ENCODE measurements at places on chromosomes 16 and 17.
A peak's percentile ranks its signal among the peaks of the same experiment; 100 is the strongest.

DNA sequence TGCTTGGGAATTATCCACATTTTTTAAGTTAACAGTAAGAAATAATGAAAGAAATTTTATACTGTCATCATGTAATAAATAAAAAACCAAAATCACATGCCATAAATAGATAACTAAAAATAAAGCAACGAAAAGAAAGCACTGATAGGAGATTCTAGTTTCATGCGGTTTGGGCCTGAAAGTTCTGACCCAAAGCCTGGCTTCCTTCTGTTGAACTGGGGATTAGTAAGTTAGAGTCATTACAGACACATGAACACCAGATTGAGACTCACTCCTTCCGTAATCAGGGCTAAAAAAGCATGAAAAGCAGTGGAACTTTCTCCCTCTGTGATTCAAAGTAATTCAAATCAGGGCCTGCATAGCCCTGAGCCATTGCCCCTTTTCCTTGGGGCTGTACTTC lies 13.2 kb upstream of the SLC6A2 start:
- DNase-seq: no peak

GRCh38 chr17:67818110-67819002 lies 6.9 kb upstream of the BPTF start:
- no peak for DNase-seq

- no peak for DNase-seq
Observed at GRCh38 chr17:13995856-13996271, 73.4 kb upstream of the COX10 start.

DNA sequence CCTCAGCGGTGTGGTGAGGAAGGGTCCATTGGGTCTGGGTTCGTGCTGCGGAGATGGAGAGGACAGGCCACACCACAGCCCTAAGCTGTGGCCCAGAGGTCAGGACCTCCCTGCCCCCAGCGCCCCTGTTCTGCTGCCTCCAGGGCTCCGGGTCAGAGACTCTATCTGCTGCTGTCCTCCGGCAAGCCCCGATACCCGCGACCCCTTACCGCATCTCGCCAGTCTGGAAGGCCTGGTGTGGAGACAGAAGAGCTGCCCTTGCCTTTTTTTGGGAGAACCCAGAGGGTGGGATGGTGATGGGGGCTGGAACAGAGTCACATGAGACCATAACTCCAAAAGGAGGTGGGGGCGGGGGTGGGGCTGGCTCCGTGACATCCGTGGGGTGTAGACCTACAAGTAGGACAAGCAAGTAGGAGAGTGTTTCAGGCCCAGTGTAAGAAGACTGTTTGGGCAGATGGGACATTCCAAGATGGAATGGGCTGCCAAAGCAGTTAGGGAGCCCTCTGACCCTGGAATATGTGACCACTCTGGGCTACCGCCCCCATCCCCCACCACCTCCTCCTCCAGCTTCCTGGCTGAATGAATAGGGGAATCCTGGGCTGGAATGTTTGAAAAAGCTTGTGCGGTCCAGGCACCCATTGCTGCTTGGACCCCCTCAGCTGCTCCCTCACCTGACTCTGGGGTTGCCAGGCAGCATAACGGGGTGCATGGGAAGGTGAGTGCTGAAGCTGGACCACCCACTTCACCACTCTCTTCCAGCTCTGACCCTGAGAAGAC lies 1.4 kb downstream of the XYLT2 start:
- no peak for DNase-seq

DNA sequence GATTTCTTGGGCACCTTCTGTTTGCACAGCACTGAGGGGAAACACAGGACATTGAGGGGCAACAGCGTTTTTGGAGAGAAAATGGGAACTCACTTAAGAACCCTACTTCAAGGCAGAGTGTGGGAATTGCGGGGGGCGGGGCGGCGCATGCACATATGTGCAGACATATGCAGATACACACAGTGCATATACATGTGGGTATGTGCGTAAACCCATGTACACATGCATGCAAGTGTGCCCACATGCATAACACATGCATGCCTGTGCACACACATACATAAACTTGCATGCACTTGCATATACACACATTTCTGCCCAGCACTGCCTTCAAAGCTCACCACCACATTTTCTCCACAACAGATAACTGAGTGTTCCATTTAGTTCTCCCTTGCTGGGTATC lies 32.4 kb downstream of the NLRC5 start:
- DNase-seq: no peak

GRCh38 chr16:87125206-87126155 lies 191.7 kb downstream of the C16orf95 start:
- DNase-seq: no peak

DNA sequence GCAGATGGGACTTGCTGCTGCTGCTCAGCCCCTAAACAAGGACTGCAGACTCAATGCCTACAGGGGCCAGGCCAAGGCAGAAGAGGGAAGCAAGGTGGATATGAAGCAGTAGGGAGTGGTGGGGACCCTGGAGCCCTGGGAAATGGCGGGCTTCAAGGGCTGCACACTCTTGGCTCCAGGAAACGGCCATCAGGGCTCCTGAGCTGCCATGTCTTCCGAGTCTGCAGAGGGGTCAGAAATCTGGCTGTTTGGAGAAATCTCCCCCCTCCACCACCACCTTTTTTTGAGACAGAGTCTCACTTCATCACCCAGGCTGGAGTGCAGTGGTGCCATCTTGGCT lies 169.1 kb downstream of the KATNIP start:
- no peak for DNase-seq

DNA sequence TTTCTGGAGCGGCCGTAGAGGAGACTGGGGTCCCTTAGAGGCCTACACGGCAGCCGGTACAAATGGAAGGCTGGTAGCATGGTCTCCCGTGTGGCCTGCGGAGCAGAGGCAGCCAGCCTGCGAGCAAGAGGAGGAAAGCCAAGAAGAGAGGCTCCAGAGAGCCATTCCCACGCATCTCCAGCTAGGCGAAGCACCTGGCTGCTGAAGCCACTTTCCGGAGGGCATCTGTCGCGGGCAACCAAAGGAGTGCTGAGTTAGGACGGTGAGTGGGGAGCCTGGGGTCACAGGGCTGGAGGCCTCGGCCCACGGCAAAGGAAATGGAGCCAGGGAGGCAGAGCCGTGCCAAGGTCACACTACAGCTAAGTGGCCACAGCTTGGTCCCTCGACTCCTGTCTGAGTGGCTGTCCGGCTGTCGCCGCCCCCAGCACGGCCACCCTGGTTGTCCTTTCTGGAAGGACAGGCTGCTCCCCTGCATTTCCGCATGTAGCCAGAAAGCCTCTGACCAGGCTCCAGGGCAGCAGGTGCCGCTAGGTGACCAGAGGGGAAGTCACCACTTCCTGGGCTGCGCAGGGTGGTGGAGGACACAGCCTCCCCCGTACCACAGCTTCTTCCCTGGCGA lies 33.7 kb downstream of the ENGASE start:
- DNase-seq: no peak

DNA sequence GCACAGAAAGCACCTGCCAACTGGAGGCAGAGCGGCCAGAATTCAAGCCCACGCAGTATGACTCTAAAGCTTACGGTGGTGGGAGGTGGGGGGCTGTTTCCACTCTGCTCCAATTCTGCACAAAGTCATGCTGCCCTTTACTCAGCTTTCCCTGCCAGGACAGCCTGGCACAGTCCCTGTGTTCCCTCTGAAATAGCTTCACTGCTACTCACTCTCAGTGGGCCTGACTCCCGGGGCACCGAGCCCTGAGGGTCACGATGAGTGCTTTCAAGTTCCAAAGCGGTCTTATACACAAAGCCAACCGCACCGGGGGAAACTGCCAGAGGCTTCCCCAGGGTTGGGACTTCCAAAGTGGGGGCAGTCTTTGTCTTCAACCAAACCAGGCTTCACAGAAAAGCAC lies 306.1 kb upstream of the XYLT1 start:
- DNase-seq: no peak

DNA sequence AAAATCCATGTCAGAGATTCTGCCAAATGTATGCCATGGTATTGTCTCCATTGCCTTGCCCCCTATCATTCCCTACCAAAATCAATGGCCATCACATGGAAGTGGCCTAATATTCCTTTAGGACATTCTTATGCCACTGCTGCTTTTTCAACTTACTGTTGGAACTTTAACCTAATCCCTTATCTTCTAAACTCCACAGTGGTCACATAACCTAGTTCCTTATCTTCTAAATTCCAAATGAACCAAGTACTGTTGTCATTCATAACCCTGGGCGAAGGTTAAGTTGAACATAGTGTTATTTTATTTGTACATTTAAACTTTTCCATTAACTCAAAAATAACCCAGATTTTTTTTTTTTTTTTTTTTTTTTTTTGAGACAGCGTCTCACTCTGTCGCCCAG lies 3.6 kb downstream of the HSF5 start:
- DNase-seq: no peak

DNA sequence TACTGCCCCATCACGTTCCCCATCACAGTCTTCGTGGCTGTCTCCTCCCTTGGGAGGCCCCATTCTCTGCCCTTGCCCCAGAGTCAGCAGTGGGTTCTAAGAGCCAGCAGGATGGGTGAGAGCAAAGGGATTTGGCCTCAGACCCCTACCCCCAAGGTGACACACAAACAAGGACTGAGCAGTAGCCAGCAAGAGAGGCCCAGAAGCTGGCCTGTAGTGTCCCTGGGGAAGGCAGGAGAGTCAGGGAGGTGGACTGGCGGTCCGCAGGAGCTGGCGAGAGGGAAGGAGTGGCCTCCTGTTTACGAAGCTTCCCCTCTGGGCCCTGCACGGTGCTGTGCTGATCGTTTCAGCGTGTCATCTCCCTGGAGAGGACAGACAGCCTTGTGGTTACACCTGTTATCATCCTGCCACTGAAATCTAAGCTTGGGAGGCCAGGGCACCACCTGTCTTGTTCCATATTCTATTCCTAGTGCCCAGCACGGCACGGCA lies 8.4 kb downstream of the WDR81 start:
- no peak for DNase-seq

DNA sequence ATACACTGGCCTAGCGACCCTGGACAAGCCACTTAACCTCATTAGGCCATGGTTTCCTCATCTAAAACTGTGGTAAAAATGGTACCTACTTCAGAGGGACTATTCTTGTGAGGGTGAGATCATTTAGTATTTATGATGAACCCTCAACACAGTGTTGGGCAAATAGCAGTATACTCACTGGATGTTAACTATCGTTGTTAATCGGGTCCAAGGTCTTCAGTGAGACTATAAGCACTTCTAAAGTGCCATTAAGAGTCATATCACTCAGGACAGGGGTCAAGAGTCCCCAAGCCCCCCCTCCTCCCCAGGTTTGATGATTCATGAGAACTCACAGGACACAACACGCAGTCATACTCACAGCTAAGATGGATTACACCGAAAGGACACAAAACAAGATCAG lies 11.0 kb downstream of the TK2 start:
- no peak for DNase-seq

GRCh38 chr17:80195671-80196529 lies 24.2 kb downstream of the SGSH start:
- DNase-seq: peak; percentile 57

GRCh38 chr17:58265271-58265670 lies 15.5 kb downstream of the MPO start:
- DNase-seq: no peak

GRCh38 chr17:72872396-72872795 lies 220.1 kb downstream of the SLC39A11 start:
- DNase-seq: no peak

DNA sequence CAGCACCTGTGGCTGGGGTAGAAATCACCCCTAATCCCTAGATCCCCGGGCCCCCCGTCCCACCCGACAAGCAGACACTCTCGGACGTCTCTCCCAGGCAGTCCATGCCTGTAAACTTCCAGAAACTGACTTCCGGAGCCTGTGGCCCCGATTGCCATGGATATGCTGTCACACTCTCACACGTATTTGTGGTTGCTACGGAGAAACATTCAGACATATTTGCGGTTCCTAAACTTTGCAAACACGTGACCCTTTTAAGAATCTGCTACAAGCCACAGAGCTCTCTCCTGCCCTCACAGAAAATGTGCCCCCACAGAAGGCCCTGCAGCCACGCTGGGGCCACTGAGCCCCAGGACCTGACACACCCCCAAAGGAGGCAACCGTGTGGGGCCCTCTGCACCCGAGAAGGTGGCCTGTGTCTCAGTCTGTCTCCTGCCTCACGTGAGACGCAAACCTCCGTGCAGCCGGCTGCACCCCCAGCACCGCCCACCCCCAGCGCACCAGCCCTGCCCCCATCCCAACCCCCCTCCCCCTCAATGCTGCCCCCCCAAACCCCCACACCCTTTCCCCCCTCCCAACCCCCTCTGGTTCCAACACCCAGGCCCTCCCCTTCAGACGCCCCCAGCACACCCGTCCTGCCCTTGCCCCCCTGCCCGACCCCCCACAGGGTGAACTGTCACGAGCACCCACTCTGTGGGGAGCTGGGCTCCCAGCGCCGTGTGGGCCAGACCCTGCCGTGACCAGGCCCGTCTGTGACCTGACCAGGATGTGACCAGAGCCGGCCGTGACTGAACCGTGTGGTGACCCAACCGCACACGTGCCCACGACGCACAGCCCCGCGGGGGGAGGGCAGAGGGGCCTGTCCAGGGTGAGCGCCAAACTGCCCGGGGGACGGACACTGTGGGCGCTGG lies 66.3 kb upstream of the METRNL start:
- DNase-seq: no peak

GRCh38 chr16:67459861-67460150 lies 21.2 kb downstream of the ATP6V0D1 start:
- DNase-seq: no peak

DNA sequence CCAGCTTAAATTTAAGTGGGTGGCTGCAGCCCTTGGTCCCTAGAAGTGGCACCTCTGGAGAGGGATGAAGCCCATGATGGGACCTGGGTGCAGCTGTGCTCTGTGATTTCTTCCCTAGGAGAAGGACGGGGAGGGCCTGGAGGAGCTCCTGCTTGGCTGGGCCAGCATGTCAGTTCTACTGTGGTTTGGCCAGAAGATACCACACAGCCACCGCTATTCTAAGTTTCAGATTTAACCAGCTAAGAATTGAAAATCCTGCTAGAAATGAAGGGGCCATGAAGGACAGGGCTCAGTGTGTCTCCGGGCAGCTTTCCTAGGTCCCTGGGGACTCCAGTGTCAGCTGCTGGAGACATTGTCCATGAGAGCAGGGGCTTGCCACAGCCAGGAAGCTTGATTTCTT lies 9.7 kb downstream of the RAP1GAP2 start:
- no peak for DNase-seq

GRCh38 chr17:82495844-82496528 lies 23.5 kb upstream of the FOXK2 start:
- DNase-seq: peak; percentile 26

DNA sequence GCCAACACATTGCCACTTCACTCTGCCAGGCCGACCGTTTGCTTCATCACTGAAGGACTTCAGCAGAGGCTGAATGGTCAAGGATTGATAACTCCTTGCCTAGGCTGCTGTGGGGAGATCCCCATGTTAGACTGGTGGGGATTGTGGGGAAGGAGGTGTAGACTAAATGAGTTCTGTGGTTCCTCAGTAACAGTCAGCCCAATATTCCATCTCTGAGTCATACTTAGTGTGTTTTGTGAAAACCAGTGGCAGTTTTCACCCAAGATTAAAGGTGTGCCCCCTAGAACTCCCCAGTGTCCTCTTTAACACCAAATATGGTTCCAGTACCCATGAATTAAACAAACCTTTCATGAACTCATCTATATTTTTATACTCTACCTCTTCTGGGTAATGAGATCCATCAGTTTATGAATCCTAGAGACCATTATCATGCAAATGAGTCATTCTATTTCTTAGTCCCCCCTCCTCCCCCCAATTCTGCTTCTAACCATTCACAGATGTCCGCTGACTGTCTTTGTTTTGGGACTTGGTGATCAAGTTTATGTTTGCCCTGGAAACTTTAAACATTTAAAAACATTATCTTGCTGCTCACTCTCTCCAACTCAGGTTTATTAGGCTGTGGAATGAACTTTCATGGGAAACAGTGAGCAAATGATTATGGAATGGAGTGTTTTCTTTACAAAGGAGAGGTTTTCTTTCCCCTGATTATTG lies 66.8 kb upstream of the GAS7 start:
- no peak for DNase-seq

GRCh38 chr16:47787696-47788095 lies 326.6 kb downstream of the PHKB start:
- DNase-seq: no peak
